NCI-H524 (cell line): ENCODE measurements at places on chromosomes 3 and 15.

DNA sequence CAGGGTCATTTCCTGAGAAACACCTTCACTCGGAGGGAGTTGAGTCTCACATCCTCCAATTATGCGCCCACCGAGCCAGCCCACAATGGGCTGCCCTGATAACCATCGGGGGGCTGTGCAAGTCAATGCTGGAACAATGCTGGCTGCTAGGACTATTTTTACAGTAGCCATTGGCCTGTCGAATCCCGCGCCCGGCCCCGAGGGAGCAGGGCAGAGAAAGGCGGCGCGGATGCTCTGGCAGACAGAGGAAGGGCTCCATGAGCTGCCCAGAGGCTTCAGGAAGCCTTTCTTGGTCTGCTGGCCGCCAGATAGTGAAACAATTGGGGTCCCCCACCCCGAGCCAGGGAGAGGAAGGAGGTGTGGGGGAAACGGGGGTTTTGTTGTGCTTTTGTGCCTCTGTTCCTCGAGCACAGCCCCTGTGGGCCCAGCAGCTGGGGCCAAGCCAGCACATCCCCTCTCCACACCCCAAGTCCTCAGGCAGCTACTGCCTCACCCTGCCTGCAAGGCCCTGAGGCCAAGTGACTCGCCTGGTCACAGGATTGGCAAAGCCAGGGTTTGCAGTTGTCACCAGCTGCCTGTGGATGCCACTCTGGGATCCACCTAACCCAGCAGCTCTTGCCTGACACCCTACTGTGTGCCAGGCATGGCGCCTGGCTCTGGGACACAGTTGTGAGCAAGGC lies 39.0 kb downstream of the SLC6A6 start:
- DNase-seq: no peak

- DNase-seq: no peak
Observed at GRCh38 chr3:172355836-172356235, 92.4 kb downstream of the GHSR start.

DNA sequence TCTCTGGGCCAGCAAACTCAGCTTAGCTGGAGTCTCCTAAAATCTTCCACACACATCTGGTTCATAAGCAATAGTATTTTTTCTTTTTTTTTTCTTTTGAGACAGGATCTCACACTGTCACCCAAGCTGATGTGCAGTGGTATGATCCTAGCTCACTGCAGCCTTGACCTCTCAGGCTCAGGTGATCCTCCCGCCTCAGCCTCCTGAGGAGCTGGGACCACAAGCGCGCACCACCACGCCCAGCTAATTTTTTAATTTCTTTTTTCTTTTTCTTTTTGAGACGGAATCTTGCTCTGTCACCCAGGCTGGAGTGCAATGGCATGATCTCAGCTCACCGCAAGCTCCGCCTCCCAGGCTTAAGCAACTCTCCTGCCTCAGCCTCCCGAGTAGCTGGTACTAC lies 34.3 kb downstream of the RNU5B-1 start:
- DNase-seq: no peak

GRCh38 chr3:105502333-105502732 lies 135.6 kb downstream of the ALCAM start:
- no peak for DNase-seq

DNA sequence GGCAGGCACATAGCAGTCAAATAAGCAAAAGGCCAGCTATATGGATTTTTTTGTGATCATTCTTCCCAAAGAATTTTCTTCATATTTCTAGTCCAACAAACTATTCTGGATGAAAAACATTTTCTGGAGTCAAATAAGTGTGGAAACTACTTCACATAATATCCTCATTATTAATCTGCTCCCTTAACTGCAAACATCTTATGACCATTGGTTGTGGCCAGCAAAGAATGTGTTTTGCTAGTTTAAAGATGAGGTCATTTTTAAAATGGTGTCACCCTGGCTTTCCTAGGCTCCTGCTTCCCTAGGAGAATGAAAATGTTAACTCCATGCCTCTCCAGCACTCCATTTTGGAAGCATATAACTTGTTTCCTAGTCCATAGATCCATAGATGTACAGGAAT lies 118.8 kb downstream of the SST start:
- DNase-seq: no peak

GRCh38 chr3:151216641-151217607 lies 13.9 kb upstream of the GPR171 start:
- DNase-seq: no peak

GRCh38 chr3:172840913-172841312 lies 90.4 kb downstream of the ECT2 start:
- DNase-seq: no peak

DNA sequence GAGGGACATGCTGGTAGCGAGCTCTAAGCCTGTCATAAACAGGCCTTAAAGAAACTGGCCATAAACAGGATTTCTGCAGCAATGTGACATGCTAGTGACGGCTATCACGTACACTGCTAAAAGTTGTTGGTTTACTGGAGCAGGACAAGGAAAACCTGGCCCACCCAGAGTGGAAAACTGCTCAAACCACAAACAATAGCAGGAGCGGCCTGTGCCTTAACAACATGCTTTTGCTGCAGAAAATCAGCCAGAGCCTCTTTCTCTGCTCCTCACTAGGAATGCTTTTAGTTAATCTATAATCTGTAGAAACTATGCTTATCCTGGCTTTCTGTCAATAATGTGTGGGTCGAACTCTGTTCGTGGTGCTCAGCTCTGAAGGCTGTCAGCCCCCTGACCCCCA lies 202.9 kb upstream of the UBE3A start:
- DNase-seq: no peak

- no peak for DNase-seq
Observed at GRCh38 chr3:149356630-149357029, 20.8 kb downstream of the TM4SF1 start.

DNA sequence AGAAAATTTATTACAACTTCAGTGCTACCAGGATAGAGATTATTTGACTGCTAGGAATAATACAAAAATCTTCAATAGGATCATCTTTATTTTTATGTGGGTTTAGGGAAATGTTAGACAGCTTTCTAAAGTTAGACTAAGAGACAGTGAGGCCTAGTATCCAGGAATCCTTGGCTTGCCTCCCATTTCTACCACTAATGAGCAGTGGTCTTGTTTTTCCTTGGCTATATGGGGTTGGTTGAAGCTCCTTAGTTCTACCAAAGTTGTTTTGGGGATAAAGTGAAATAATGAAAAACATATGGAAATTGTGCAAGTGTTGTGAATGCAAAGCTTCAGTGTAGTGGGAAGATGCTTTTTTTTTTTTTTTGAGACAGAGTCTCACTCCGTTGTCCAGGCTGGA lies 16.8 kb downstream of the AP4E1 start:
- no peak for DNase-seq

GRCh38 chr15:80773122-80773551 lies 6.0 kb upstream of the CEMIP start:
- no peak for DNase-seq

GRCh38 chr15:60815321-60815720 lies 336.4 kb upstream of the ICE2 start:
- no peak for DNase-seq

DNA sequence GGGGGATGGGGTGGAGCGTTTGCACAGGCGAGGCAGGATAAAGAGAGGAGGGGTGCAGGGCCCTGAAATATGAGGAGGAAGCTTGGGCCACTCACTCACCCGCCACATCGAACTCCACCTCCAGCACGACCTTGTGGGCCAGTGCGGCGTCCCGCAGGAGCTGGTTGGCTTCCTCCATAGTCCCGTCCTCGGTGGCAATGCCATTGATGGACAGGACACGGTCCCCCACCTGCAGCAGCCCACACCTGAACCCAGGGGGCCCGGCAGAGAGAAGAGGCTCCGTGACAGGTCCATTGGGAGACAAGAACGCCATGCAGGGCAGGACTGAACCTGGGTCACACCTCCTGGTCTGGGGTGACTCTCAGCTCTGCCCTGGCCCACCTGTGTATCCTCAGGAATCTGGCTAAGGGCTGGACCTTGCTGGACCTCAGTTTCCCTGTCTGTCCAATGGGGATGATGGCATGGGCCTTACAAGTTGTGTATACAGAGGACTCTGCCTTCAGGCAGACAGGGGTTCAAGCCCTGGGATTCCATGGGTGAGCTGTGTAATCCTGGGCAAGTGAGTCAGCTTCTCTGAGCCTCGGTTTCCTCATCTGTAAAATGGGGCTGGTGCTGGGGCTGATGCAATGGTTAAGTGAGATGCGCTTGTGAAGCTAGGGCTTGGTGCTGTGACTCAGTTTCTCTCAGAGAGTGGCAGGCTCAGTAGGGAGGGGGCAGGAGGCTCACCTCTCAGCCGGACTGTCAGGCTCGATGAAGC lies 26.4 kb downstream of the GRIP2 start:
- DNase-seq: no peak

DNA sequence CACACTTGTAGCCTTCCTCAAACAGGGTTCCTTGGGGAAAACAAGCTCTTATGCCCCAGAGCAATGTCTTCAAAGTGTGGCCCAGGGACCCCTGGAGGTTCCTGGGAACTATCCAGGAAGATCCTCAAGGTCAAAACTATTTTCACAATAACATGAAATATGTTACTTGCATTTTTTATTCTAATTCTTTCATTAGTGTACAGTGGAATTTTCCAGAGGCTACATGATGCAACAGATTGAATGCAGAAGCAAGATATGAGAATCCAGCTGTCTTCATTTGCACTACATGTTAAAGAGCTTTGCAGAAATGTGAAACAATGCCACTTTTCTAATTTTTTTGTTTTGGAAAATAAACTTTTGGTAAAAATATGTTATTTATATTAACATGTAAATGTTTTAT lies 190.9 kb downstream of the SLC9A9 start:
- DNase-seq: no peak

DNA sequence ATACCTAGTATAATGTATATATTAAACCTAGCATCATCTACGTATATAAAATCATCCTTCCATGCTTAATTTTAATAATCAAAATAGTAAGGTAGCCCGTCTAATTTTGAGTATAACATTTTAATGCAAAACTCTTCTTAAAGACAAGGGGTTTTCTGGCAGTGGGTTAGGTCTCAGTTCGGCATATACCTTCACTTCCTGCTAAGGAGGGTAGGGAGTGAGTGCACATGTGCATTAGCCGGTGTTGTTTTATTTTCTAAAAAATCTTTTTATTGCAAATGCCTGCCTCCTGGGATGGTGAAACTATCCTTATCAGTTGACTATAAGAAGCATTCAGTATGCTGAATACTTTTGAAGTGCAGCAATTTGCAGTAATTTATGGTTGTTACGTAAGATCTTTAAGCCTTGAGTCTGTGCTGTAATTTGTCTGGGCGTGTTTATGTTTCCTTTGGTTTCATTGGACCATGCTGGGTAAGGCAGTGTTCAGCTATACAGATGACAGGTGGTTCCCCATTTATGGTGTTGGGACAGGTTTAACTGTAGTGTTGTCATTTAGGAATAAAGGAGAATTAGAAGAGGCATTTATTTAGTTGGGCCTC lies 11.7 kb downstream of the ARHGEF26 start:
- peak; percentile 88 for DNase-seq

DNA sequence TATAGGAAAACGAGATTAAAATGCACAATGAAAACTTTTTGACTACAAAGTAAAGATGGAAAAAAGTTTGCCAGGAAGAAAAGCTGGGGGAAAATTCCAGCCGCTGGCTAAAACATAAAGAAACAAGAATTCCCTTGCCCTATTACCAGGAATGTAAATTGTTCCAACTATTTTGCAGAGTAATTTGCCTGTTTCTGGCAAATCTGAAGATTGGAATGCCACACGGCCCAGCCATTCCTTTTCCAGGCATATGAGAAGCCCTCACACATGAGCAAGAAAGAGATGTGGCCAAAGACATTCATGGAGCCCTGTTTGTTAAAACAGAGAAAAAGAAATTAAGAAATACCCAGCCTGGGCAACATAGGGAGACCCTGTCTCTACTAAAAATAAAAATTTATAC lies 8.4 kb upstream of the GATA2 start:
- DNase-seq: no peak

GRCh38 chr3:38907426-38907825 lies 91.4 kb upstream of the SCN10A start:
- DNase-seq: no peak

GRCh38 chr3:49253512-49253911 lies 23.5 kb downstream of the C3orf62 start:
- no peak for DNase-seq

- DNase-seq: no peak
Observed at GRCh38 chr3:29067007-29067406, 213.9 kb upstream of the RBMS3 start.
